Gastroesophageal sphincter (tissue), 4 donors: ENCODE measurements at places on chromosomes 16 and 17. TPM values are rescaled to one million over a fixed set of nuclear protein-coding genes. Genes with fewer than 3 reads are reported as not detected.

- ATAC-seq, result no peak
Observed at GRCh38 chr16:29644338-29644857, 18.6 kb upstream of the SPN start.

DNA sequence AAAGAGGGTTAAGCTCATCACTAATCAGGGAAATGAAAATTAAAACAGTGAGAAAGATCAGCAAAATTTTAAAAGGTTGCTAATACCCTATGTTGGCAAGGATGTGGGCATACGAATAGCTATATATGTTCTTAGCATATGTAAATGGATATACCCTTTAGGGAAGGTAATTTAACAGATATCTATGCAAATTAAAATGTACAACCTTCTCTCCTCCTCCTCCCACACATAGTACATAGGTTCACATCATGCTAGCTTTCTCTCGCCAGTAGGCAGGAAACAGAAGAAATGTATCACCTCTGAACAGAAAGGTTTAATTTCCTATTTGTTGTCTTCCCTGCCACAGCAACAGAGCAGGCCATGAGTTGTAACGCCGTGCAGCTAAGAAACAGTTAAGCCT, 103.8 kb downstream of the CDYL2 start:
- no peak for ATAC-seq

GRCh38 chr16:50050802-50051201, 15.0 kb upstream of the HEATR3 start:
- ATAC-seq, result no peak

- no peak for ATAC-seq
Observed at GRCh38 chr16:64738321-64738960, 383.4 kb downstream of the CDH11 start.

PIK3R5 gene
- 8.9 TPM for total RNA-seq

KRTAP3-2 gene
- not detected for total RNA-seq

ABCA8 gene
- 85.5 TPM for total RNA-seq

GRCh38 chr16:23987443-23987842, 151.7 kb downstream of the PRKCB start:
- ATAC-seq, result no peak

- ATAC-seq, result no peak
Observed at GRCh38 chr16:54174201-54174600, 112.4 kb downstream of the IRX3 start.

DNA sequence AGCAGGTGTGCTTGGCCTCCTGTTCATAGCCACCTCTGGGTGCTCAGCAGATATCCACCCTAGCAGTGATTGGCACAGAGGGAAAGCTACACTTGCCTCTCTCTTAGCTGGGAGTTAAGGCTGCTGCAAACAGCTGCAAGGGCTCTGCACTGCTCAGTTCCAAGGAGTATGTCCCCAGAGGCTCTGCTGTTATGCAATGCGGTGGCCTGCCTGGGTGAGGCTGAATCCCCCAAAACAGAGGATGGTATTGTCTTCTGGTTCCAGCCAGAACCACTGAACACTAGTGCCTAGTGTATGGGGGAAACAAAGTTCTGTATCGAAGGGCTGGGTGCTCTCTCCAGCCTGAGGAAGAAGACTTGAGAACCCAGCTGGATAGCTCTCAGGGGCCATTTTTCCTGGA, 16.8 kb downstream of the TMEM94 start:
- no peak for ATAC-seq

WNT3 gene
- total RNA-seq, result 1.3 TPM

PLA2G10 gene
- total RNA-seq, result not detected

DNA sequence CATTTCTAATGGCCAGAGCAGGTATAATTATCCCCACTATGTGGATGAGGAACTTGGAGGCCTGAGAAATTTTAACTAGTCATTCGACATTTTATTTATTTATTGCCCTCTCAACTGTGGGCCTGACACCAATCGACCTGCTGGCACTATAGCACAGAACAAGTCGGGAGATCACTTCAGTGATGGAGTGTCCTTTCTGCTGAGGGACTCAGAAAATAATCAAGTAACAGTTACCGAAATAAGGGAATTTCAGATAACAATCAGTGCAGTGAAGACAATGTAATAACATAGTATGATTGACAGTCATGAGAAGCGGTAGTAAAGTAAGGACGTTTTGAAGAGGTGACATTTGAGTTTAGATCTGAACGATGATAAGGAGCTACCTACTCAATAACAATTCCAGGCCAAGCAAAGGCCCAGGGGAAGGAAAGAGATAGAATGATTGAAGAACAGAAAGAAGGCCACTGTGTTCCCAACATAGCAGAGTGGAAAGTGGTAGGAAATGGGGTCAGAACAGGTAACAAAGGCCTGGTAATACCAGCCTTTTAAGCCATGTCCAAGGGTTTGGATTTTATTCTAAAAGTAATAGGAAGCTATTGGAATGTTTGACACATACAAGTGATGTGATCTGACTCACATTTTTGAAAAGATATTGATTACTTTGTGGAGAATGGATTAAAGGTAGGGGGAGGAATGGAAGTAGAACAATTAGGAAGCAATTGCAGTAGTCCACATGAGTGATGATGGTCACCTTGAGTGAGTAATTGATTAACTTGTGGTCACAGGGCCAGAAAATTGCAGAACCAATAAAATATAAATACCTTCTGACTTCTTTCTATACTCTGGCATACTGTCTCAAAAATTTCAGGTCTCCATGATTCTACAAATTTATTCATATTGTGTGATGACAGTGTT, 1.4 kb downstream of the STXBP4 start:
- ATAC-seq, result no peak

DNA sequence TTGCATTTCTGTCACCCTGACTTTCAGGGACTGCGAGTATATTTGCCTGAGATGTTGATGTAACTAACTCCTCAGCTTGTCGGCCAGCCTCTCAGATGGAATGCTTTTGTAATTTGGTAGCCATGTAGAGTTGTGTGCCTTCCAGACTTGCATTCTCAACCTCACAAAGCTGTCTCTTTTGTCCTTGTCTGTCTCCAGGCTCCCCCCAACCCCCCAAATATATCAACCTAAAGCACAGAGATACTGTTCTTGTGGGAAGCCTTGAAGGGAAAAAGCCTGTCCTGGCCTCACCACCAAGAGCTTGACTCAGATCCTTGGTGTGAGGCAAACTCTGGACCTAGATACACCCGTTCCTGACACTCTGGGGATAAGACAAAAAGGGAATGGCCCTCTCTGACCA, 18.4 kb downstream of the SAP30BP start:
- ATAC-seq, result no peak

GRCh38 chr17:80762076-80762475, 217.4 kb downstream of the RPTOR start:
- no peak for ATAC-seq

GRCh38 chr17:74631468-74632450, 8.2 kb upstream of the CD300E start:
- ATAC-seq, result no peak

DNA sequence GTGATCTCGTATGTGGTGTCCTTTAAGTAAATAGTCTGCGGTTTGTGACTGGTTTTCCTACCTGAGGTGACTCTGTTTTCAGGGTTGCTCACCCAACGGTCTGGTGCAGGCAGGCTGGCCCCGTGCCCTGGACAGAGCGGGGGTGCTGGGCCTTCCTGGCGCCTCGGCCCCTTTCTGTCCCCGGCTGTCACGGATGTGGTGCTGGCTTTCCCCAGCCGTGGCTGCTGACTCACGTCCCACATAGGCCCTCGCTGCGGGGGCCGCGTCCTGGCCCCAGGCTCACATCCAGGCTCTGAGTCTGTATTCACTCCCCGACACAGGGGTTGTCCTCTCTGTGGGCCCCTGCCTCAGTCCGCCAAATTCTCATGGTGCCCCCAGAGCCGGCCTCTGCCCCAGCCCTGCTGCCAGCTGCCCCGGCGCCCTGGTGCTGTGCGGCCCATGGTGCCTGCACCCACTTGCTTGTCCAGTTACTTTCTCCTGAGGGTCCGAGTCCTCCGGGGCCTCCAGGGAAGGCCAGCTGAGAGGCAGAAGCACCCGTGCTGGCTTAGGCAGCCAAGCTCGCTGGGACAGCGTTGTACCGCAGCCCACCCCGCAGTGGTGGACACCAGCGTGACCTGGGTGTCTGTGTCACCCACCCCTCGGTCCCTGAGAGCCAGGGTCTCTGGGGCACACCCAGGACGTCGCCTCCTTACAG, 5.9 kb downstream of the CHMP6 start:
- no peak for ATAC-seq

- ATAC-seq, result no peak
Observed at GRCh38 chr16:50279504-50279865, 13.1 kb downstream of the ADCY7 start.

- no peak for ATAC-seq
Observed at GRCh38 chr16:85176541-85177447, 64.5 kb upstream of the CIBAR2 start.

- ATAC-seq, result no peak
Observed at GRCh38 chr17:69457603-69458002, 43.1 kb downstream of the MAP2K6 start.

ENPP7 gene
- not detected for total RNA-seq

GRCh38 chr17:77872199-77872598, 86.3 kb upstream of the TNRC6C start:
- ATAC-seq, result no peak

TBC1D24 gene
- total RNA-seq, result 14.5 TPM
